Adrenal gland (tissue), 19 donors: ENCODE measurements at places on chromosomes 12 and 14. TPM values are rescaled to one million over a fixed set of nuclear protein-coding genes. Genes with fewer than 3 reads are reported as not detected.

- H3K27ac ChIP-seq, result no peak overlapping the region
- no peak overlapping the region for H3K4me3 ChIP-seq
- DNase-seq, result no peak
- H3K27me3 ChIP-seq, result no peaks in the 10 kb centered on the region
- H3K4me1 ChIP-seq, result no peaks in the 10 kb centered on the region
Observed at GRCh38 chr12:52561880-52562449, 9.0 kb upstream of the KRT71 start.

DNA sequence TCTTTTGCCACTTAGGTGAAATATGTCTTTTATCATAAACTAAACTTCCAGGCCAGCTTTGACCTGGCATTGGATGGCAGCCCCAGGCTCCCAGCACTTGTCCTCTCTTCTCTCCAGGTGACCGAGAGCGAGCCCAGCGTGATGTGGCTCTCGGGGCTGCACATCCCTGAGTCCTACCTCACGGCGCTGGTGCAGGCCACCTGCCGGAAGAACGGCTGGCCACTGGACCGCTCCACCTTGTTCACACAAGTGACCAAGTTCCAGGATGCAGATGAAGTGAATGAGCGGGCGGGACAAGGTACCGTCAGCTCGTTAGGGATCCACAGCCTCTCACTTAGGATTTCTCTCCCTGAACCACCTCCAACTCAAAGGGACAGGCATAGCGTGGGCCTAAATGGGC, 39.4 kb downstream of the CCDC92 start:
- H3K27me3 ChIP-seq, result no peaks in the 10 kb centered on the region
- DNase-seq, result no peak
- H3K27ac ChIP-seq, result no peak overlapping the region
- peaks cover 10% of the 10 kb centered on the region for H3K36me3 ChIP-seq
- no peak overlapping the region for H3K4me3 ChIP-seq

ENDOU gene
- total RNA-seq, result 2.5 TPM

DNA sequence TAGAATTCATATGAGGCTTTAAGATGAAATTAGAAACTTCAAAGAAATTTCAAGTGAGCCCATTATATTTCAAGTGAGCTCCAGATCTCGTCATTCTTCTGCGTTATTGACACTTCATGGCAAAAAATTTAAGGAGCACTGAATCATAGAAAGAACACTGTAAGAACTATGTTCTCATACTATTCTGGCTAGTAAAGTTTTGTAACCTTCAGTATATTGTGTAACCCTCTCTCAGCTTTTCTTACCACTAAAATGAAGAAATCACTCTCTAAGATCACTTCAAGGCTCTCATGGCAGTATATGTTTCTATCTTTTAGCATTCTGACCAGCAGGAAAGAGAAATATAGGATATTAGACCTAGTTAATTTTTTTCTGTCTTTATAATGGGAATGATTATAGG, 6.3 kb downstream of the GPHN start:
- no peak for DNase-seq
- H3K27me3 ChIP-seq, result no peaks in the 10 kb centered on the region
- no peak overlapping the region for H3K4me3 ChIP-seq
- peaks cover 30% of the 10 kb centered on the region for H3K4me1 ChIP-seq

GRCh38 chr14:89378119-89378518, 38.9 kb downstream of the FOXN3 start:
- H3K27me3 ChIP-seq, result no peaks in the 10 kb centered on the region
- H3K27ac ChIP-seq, result no peak overlapping the region
- no peaks in the 10 kb centered on the region for H3K36me3 ChIP-seq
- no peak overlapping the region for H3K4me3 ChIP-seq
- H3K4me1 ChIP-seq, result peaks cover 27% of the 10 kb centered on the region
- DNase-seq, result peak; percentile 56

- no peaks in the 10 kb centered on the region for H3K27me3 ChIP-seq
- no peaks in the 10 kb centered on the region for H3K36me3 ChIP-seq
- DNase-seq, result peak; percentile 31
- H3K4me1 ChIP-seq, result no peaks in the 10 kb centered on the region
- H3K4me3 ChIP-seq, result no peak overlapping the region
Observed at GRCh38 chr12:54140588-54141388, 48.0 kb downstream of the SMUG1 start.

DNA sequence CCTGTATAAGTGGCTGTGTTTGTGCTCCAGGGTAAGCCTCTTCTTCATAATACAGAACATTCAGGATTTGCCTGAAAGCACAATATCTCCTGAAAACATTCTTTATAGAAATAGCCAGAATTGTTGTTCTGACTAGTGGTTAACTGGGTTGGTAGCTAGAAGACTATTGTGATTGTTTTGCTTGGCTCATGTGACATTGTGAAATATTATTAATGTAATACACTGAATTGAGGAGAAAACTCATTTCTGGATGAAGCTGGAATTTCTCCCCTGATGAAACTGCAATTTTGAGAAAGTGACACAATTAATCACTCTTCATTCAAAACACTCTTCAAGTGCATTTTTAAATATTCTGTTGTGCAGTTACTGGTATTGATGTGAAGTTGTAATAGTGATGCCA, 172.3 kb upstream of the PTPRQ start:
- H3K4me3 ChIP-seq, result no peak overlapping the region
- H3K36me3 ChIP-seq, result no peaks in the 10 kb centered on the region
- no peak for DNase-seq
- no peak overlapping the region for H3K27ac ChIP-seq
- no peaks in the 10 kb centered on the region for H3K27me3 ChIP-seq

DNA sequence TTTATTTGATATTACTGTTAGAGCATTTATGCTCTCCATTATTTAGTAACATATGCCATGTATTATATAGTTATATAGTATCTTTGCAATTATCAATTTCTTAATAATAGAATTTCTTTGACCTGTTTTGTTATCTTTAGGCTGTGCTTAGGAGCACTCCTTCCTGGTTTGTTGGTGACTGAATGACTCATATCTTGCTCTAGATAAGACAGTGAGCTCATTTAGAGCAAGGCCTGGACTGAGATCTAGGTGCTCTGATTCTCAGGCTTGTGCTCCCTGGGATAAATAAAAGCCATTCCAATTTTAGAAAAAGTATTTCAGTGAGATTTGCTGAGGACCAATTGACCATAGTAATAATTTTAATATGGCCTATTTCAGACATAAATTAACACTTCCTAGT, 951.2 kb downstream of the FLRT2 start:
- no peak overlapping the region for H3K4me3 ChIP-seq
- DNase-seq, result no peak
- H3K27me3 ChIP-seq, result no peaks in the 10 kb centered on the region
- H3K27ac ChIP-seq, result no peak overlapping the region

ADAM21 gene
- 0.22 TPM for total RNA-seq

GRCh38 chr12:100900808-100901207, 106.2 kb downstream of the ANO4 start:
- DNase-seq, result no peak
- no peaks in the 10 kb centered on the region for H3K27me3 ChIP-seq

SRGAP1 gene
- 16.9 TPM for total RNA-seq

DNA sequence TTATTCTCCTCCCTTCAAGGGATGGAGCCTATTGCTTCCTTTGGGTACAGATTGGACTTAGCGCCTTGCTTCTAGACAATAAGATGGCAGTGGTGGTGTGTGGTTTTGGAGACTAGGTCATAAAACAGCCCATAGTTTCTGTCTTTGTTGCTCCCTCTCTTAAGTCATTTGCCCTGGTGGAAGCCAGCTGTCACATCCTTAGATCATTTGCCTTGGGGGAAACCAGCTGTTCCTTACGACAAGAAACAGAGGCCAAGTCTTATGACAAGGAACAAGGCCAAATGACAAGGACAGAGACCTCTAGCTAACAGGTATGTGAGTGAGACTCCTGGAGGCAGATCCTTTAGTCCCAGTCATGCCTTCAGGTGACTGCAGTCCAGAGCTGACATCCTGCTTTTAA, 9.2 kb upstream of the PALS1 start:
- H3K4me3 ChIP-seq, result no peak overlapping the region
- no peak for DNase-seq
- H3K27me3 ChIP-seq, result no peaks in the 10 kb centered on the region
- H3K4me1 ChIP-seq, result no peaks in the 10 kb centered on the region
- H3K27ac ChIP-seq, result no peak overlapping the region
- no peaks in the 10 kb centered on the region for H3K36me3 ChIP-seq

- no peak overlapping the region for H3K27ac ChIP-seq
- peaks cover 68% of the 10 kb centered on the region for H3K36me3 ChIP-seq
- H3K4me1 ChIP-seq, result peaks cover 34% of the 10 kb centered on the region
Observed at GRCh38 chr12:131909752-131910219, 15.4 kb downstream of the ULK1 start.

- peak overlapping the region; percentile 18 for H3K27ac ChIP-seq
- H3K36me3 ChIP-seq, result peaks cover 30% of the 10 kb centered on the region
- no peak overlapping the region for H3K4me3 ChIP-seq
- H3K27me3 ChIP-seq, result no peaks in the 10 kb centered on the region
Observed at GRCh38 chr12:6963016-6963731, 7.3 kb downstream of the PHB2 start.

SPATA7 gene
- 15.1 TPM for total RNA-seq

- no peak for DNase-seq
- no peaks in the 10 kb centered on the region for H3K36me3 ChIP-seq
- no peak overlapping the region for H3K4me3 ChIP-seq
- peaks cover 12% of the 10 kb centered on the region for H3K4me1 ChIP-seq
- H3K27me3 ChIP-seq, result no peaks in the 10 kb centered on the region
- no peak overlapping the region for H3K27ac ChIP-seq
Observed at GRCh38 chr12:29713729-29714128, 70.0 kb downstream of the TMTC1 start.

DNA sequence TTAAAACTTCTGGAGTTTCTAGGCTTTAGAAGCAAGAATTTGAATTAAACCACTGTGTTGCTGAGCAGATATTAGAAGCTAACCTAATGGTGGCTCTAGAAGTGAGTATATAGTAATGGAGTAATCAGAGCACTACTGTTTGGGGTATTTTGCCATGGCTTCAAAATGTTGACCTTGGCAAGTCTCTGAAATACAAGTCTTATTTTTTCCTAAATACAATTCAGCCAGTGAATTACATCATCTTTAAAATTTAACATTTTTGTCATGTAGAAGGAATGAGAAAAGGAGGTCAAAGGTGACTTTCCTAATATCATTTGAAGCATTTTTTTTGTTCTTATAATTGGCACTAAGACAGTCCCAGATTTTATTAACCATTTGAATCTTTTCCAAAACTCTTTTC, 25.2 kb downstream of the PMCH start:
- no peak overlapping the region for H3K27ac ChIP-seq
- H3K4me3 ChIP-seq, result no peak overlapping the region
- no peak for DNase-seq
- no peaks in the 10 kb centered on the region for H3K4me1 ChIP-seq

GRCh38 chr12:109950625-109951024, 45.5 kb downstream of the GIT2 start:
- no peak overlapping the region for H3K4me3 ChIP-seq
- no peaks in the 10 kb centered on the region for H3K36me3 ChIP-seq
- no peaks in the 10 kb centered on the region for H3K27me3 ChIP-seq

DNA sequence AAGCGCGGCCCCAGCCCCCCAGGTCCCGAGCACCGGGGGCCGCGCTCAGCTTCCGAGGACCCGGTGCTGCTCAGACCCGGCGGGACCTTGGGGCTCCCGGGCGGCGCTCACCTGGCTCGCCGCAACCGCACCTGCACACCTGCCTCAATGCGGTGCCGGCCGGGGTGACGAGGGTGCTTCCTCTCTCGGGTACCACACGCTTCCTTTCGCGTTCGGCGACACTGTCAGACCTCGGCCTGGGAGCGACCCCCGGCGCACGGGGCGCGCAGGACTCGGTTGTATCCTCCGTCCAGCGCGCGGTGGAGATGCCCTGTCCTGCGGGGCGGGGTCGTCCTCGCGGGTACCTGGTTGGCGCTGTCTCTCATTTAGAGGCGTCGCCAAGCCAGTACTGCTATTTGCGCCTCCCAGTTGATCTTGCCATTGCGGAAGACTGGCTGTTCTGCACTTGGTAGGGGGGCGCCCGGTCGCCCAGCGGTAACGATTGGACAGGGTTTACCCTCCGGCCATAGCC, 718 bp downstream of the PACS2 start:
- peak overlapping the region; percentile 11 for H3K4me3 ChIP-seq
- peak; percentile 72 for DNase-seq
- H3K27me3 ChIP-seq, result no peaks in the 10 kb centered on the region
- peaks cover 27% of the 10 kb centered on the region for H3K4me1 ChIP-seq
- no peak overlapping the region for H3K27ac ChIP-seq
- H3K36me3 ChIP-seq, result no peaks in the 10 kb centered on the region

CPSF6 gene
- 47.8 TPM for total RNA-seq

GRCh38 chr14:99211410-99211809, 60.6 kb downstream of the BCL11B start:
- no peaks in the 10 kb centered on the region for H3K27me3 ChIP-seq
- no peaks in the 10 kb centered on the region for H3K4me1 ChIP-seq
- no peaks in the 10 kb centered on the region for H3K36me3 ChIP-seq
- no peak overlapping the region for H3K4me3 ChIP-seq
- no peak for DNase-seq

DNA sequence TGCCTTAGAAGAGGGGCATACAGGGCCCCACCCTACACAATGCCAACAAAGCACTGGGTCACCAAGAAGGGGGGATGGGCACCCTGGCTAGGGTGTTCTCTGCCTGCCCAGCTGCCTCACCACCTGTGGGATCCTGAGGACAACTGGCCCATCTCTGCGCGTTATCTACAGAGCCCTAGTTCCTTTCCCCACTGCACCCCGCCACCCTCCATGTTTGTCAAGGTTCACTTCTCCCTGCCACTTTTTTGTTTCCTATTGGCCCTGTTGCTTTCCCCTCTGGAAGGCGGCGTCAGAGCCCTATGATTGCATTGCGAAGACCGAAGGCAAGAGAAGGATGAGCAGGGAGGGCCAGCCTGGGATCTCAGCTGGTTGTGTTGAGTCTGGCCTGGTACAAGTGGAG, 1.6 kb downstream of the SLC48A1 start:
- no peaks in the 10 kb centered on the region for H3K27me3 ChIP-seq
- H3K4me1 ChIP-seq, result peaks cover 67% of the 10 kb centered on the region
- no peak overlapping the region for H3K4me3 ChIP-seq
- H3K36me3 ChIP-seq, result no peaks in the 10 kb centered on the region
- H3K27ac ChIP-seq, result peak overlapping the region; percentile 77

GRCh38 chr12:51953864-51954263, 2.4 kb downstream of the ACVR1B start:
- no peaks in the 10 kb centered on the region for H3K36me3 ChIP-seq
- no peaks in the 10 kb centered on the region for H3K27me3 ChIP-seq
- peak overlapping the region; percentile 69 for H3K27ac ChIP-seq
- DNase-seq, result no peak
- H3K4me3 ChIP-seq, result peak overlapping the region; percentile 75

C12orf60 gene
- total RNA-seq, result 9.3 TPM

RIPK3 gene
- 0.50 TPM for total RNA-seq

- no peaks in the 10 kb centered on the region for H3K4me1 ChIP-seq
- no peak overlapping the region for H3K4me3 ChIP-seq
- H3K36me3 ChIP-seq, result no peaks in the 10 kb centered on the region
- no peak for DNase-seq
- H3K27ac ChIP-seq, result no peak overlapping the region
Observed at GRCh38 chr12:128753438-128753837, 70.3 kb downstream of the SLC15A4 start.

CAPZA3 gene
- not detected for total RNA-seq
